ENCODE measurements at places on chromosomes 12 and 14.
A peak's percentile ranks its signal among the peaks of the same experiment; 100 is the strongest.

- DNase-seq: no peak
These were observed 201.7 kb downstream of the STXBP6 start for GRCh38 chr14:24848102-24848790.

DNA sequence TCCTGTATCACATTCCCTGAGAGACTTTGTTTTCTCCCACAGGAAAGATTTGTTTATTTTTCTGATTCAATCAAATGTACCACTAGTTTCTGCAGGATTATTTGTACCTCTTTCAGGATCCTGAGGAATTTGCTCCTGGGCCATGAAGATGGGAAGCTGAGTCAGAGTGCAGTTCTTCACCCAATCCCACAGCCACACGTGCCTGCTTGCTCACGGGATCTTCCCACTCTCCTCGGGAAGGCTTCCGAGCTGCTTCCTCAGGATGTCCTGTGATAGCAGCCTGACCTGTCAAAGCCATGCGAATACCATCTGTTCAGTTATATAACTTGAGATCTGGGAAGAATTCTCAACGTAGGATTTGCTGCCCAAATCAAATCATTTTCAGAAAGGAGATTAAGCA, 41.8 kb upstream of the HIF1A start:
- no peak for DNase-seq

DNA sequence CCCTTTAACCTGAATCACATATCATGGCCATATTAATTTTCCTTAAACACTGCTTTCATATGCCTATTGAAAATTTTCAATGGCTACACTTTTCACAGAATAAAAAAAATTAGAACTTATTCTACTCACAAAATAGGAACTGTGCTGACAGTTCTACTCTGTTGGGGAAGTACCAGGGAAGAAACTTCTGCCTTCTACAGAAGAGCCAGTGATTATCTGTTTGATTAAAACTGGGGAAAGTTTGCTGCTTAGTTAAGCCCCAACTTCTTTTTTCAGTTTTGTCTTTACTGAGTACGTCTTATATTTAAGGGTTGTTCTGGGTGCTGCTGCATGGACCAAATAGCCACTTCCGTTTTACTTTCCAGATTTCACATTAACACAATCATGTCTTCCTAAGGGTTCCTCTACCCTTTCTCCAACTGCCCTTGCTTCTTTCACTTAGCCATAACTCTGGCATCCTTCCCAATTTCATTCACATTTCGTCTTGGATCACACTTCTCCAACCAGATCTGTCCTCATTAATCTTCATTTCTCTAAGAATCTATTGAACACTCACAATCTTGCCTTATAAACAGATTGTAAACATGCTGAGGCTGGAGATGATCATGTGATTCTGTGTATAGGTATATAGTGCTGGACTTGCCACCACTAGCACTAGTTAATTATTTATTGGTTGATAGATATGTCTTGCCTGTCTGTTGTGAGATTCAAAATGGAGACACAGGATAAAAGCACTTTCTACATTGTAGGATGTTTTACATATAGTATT, 1.9 kb upstream of the SEL1L start:
- DNase-seq: no peak

- no peak for DNase-seq
These were observed 2.4 kb downstream of the CRIP2 start for GRCh38 chr14:105476831-105477659.

- DNase-seq: no peak
These were observed 42.5 kb downstream of the TPH2 start for GRCh38 chr12:71981149-71981548.

DNA sequence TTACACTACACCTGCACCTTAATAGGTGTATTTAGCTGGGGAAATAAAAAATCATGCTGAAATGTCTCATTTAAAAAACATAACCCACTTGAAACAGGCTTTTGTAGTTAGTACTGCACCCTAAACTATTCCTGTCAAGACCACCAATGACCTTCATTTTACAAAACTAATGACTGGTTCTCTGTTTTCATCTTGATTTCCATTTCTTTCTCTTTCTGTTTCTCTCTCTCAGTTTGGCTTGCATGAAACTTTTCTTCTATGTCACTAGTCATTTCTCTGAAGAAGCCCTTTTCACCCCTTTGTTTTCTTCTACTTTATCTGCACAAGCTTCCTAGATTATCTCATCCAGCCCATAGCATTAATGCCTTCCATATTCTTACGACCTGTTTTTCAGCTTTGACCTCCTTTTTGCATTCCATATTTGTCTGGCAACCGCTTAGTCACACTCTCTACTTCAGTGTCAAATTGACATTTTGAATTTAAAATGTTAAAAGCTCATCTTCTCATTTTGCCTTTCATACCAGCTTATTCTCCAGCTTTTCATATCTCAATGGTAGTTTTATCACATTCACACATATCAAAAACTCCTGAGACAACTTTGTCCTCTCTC, 32.7 kb upstream of the KLRF1 start:
- no peak for DNase-seq

DNA sequence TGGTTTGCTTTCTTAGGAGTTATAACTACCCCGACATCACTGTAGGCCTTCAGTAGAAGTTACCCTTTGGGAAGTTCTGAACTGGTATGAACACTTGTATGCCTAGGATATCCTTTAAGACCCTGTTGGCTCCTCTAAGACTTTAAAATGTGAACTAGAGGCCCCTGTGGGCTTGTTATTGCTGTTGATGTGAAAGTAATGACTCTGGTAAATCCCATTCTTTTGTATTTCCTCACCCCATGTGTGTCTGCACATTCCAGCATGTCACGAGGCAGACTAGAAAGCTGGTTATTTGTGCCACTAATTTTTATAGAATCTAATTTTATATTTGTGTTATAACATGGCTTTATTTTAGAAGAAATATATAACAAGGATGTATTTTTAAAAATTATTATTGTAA, 48.9 kb downstream of the SERPINA10 start:
- no peak for DNase-seq

GRCh38 chr12:75738486-75738885, 227.1 kb upstream of the KRR1 start:
- no peak for DNase-seq

DNA sequence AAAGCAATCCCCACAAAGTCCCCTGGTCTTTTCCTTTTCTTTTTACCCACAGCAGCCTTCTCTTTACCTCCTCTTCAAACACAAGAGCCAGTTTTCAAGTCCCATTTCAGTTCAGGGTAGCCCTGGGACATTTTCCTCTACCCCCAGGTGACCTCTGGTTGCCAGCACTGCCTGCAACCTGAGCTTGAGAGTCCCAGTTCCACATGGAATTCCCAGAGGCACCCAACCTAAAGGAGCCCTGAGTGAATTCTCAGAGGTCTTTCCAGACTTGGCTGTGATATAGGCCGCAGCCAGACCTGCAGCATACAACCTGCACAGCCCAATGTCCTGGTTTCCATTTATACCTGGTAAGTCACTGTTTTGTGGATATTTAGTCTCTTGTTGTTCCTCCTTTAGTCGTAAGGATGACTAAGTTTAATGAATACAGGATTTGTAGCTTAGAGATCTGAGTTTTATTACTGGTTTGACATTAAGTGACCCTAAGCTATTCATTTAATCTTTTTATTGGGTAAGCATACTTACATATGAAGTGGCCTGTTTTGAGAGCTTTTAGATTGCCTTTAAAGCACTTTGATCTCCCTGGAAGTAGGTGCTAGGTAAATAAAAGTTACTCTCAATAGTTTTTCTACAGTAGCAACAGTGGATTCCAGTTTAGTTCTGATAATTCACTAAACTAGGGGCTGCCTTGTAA, 159.8 kb downstream of the TGFB3 start:
- DNase-seq: no peak

- no peak for DNase-seq
These were observed 6.1 kb downstream of the METTL3 start for GRCh38 chr14:21505012-21505553.

GRCh38 chr14:50830044-50830931, 674 bp downstream of the NIN start:
- peak; percentile 45 for DNase-seq

DNA sequence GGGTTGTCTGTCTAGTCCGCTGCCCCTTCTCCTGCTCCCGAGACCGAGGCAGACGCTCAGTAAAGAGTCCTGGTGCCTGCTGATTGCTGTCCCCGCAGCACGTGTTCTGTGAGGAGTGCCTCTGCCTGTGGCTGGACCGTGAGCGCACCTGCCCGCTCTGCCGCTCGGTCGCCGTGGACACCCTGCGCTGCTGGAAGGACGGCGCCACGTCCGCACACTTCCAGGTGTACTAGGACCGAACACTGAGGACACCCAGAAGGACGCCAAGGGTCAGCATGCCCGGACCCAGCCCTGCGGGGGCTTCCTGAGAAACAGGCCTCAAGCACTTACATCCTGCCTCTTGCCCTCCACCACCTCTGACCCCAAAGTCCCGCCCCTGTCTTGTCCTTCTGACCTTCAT, 32.0 kb downstream of the HRK start:
- no peak for DNase-seq

- no peak for DNase-seq
These were observed 112.3 kb upstream of the BCL2L14 start for GRCh38 chr12:11958221-11959091.

DNA sequence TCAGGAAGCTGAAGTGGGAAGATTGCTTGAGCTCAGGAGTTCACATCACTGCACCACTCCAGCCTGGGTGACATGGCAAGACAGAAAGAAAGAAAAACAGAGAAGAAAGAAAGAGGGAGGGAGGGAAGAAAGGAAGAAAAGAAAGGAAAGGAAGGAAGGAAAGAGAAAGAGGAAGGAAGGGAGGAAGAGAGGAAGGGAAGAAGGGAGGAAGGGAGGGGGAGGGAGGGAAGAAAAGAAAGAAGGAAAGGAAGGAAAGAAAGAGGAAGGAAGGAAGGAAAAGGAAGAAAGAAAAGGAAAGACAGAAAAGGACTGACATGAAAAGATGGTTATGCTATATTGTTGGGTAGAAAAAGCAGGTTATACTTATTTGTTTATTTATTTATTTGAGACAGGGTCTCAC, 3.9 kb downstream of the GLTP start:
- DNase-seq: no peak

GRCh38 chr12:67621926-67622325, 26.6 kb upstream of the DYRK2 start:
- no peak for DNase-seq

- DNase-seq: no peak
These were observed 142.7 kb downstream of the CEP128 start for GRCh38 chr14:80798878-80799277.

DNA sequence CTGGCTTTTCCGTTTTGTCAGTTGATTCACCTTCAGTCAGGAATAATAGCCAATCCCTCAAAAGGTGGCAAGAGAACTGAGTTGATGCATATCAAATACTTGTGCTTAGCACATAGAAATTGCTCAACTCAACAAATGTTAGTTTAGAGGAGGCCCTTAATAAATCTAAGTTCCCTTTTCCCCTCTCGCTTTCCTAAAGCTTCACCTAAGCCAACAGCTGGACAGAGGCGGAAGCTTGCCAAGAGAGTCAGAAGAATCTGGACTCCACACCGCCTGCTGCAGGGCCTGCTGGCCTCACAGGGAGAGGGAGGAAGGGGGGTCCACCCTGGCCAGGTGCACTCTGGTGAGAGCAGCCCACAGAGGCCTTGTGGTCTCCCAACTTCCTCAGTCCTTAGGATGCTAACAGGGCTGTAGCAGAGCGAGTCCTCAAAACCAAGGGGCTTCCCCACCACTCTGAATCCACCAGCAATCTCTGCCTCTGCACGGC, 213.1 kb downstream of the CHST11 start:
- DNase-seq: no peak

- no peak for DNase-seq
These were observed 112.1 kb downstream of the PHETA1 start for GRCh38 chr12:111256629-111257434.

DNA sequence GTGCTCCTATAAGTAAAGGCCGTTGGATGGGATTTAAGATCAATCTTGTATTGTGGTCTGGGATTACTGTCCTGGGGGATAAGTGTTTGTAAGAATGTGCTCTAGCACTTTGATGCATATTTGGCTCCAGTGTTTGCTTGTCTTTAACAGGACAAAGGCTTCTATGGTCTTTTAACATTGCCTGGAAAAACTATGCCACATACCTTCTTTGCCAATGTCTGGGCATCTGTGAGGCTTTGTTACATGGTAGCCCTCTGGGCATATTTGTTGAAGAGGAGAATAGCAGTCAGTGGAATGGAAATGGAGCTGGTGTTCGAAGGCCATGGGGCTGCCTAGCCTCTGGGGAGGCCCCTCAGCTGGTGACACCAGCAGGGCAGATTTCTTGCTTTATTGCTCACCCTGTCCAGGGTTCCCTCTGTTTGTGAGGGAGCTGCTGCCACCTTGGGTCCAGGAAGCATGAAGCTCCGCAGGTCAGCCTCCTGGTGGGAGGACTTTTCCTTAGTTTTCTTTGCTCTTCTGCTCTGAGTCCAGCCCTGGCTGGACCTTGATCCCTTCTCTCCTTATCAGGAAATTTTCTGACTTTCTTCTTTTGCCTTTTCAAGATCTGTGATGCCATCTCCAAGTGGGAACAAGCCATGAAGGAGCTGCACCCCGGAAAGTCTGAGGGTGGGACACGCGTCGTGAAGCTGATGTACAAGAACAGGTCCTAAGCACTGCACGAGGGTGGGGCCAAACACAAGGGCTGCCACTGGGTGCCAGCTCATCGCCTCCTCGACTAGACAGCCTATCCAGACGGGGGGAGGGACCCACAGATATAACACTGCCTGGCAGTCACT, 19.5 kb downstream of the PIGH start:
- DNase-seq: no peak

DNA sequence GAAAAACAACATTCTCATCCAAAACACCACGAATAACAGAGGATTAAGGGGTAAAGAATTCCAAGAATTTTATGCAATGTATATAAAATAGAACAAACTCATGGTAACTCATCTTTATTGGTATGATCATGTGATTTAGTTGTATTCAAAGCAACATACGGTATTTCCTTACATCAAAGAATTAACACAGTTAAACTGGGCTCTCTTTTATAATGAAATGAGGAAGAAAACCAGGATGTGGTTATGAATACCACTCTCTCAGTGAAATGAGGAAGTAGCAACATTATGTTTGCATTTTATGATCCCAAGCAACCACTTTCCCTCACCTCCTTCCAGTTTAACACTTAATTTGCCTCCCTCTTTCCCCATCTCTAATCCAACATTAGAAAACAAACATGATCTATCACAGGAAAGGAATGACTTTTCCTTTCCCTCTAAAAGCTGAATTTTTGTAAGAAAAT, 22.9 kb downstream of the SPTLC2 start:
- no peak for DNase-seq

- no peak for DNase-seq
These were observed 1908.1 kb upstream of the SEL1L start for GRCh38 chr14:83441801-83442200.

DNA sequence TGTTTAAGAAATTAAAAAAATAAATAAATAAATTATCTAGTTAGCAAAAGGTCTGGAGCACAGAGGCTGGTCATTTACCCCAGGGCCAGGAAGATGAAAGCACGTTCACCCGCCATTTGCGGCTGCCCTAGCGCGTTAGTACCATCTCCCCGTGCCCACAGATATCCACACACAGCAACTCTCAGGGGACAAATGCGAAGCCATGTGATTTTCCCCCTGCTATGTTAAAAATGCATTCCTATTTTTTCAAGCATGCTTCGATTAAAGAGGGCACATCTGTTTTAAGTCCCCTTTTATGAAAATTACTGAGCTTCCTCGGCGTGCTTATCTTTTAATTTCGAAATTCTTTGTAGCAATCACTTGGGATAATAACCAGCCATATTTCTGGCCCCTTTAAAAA, 56.9 kb upstream of the PIWIL1 start:
- no peak for DNase-seq

GRCh38 chr12:84874825-84875139, 37.8 kb downstream of the SLC6A15 start:
- no peak for DNase-seq
